Heart left ventricle (tissue), 16 donors: ENCODE measurements at places on chromosomes 11 and 22.

- no peak for DNase-seq
- H3K27me3 ChIP-seq: no peaks in the 10 kb centered on the region
Measured at GRCh38 chr11:96322775-96323641, 20.0 kb downstream of the MAML2 start.

DNA sequence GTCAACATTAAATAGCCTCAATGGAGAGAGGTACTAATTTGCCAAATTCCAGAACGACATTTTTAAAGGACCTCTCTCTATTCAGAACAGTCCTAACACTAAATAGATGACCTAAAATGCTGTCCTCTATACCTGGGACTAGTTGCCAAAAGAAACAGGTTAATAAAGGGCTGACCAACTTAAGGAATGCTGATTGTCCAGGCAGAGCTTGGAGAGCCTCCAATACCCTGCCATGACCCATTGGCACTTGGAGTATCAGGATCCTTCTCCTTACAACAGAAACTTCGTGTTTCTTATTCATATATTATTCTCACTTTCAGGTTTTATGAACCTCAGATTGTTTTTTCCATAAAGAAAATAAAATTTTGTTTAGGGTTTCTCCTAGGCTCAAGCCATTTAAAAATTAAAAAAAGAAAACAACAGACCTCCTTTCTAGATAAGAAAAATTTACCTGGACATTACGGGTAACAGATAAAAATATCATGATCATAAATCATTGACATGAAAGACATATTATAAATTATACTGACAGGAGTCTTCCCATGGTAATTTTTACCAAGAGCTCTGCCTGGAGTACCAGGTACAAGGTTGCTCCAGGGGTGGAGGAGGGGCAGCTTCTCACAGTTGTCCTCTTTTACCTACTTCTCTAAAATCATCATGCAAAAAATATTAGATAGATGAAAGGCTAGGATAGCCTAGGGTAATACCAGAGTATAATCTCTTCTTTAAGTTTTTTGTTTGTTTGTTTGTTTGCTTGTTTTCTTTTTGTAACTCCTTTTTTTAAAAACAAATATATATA, 2.0 kb downstream of the LRRC4C start:
- no peak for DNase-seq
- no peak overlapping the region for H3K4me3 ChIP-seq
- no peaks in the 10 kb centered on the region for H3K36me3 ChIP-seq

DNA sequence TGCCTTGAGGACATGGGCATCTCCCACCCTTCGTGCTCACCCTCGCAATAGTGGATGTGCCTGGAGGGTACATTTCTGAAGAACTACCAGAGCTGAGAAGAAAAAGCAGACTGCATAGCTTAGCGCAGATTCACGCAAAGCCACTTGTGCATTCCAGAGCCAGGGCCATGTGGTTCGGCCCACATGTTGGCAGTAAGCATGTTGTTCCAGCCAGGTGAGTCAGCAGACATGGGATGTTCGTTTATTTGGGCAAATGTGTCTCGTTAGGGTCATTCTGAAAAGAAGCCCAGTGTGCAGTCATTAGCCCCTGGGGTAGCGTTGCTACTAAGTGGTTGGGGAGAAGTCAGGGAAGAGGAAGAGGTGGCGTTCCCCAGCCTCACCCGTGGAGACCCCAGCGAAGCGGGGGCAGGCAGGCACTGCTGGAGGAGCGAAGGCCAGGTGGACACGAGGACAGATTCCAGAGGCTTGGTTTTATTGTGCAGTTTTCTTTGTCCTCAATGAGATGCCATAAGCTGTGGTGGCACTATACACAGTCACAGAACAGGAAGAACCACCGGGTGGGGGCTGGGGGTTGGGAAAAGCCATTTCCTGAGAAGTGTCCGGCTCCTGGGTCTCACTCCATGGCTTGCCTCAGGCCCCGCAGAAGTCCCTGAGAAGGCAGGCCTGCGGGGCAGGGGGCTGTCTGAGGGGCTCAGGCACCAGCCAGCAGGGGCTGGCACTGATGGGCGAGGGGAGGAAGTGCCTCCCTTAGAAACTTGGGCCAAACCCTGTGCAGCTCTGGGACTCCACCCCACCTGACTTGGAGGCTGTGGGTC, 5.0 kb downstream of the THY1 start:
- no peaks in the 10 kb centered on the region for H3K4me1 ChIP-seq
- no peak overlapping the region for H3K4me3 ChIP-seq
- peaks cover 8% of the 10 kb centered on the region for H3K27me3 ChIP-seq
- no peak overlapping the region for H3K27ac ChIP-seq
- H3K36me3 ChIP-seq: no peaks in the 10 kb centered on the region
- no peak for DNase-seq

- no peak overlapping the region for H3K4me3 ChIP-seq
- no peak for DNase-seq
- H3K4me1 ChIP-seq: peaks cover 49% of the 10 kb centered on the region
- no peak overlapping the region for H3K27ac ChIP-seq
Measured at GRCh38 chr11:44613153-44613552, 47.7 kb downstream of the CD82 start.

GRCh38 chr11:59192446-59193020, 20.2 kb downstream of the MPEG1 start:
- H3K4me3 ChIP-seq: no peak overlapping the region
- no peak for DNase-seq
- peaks cover 5% of the 10 kb centered on the region for H3K4me1 ChIP-seq
- H3K27ac ChIP-seq: no peak overlapping the region
- H3K36me3 ChIP-seq: peaks cover 44% of the 10 kb centered on the region

- H3K27me3 ChIP-seq: no peaks in the 10 kb centered on the region
- no peak overlapping the region for H3K4me3 ChIP-seq
- no peak for DNase-seq
Measured at GRCh38 chr11:78213526-78214330, 25.0 kb downstream of the USP35 start.

- DNase-seq: no peak
- no peak overlapping the region for H3K27ac ChIP-seq
- H3K36me3 ChIP-seq: no peaks in the 10 kb centered on the region
- peaks cover 58% of the 10 kb centered on the region for H3K27me3 ChIP-seq
- H3K4me3 ChIP-seq: no peak overlapping the region
Measured at GRCh38 chr11:117794772-117795629, 2.0 kb downstream of the DSCAML1 start.

DNA sequence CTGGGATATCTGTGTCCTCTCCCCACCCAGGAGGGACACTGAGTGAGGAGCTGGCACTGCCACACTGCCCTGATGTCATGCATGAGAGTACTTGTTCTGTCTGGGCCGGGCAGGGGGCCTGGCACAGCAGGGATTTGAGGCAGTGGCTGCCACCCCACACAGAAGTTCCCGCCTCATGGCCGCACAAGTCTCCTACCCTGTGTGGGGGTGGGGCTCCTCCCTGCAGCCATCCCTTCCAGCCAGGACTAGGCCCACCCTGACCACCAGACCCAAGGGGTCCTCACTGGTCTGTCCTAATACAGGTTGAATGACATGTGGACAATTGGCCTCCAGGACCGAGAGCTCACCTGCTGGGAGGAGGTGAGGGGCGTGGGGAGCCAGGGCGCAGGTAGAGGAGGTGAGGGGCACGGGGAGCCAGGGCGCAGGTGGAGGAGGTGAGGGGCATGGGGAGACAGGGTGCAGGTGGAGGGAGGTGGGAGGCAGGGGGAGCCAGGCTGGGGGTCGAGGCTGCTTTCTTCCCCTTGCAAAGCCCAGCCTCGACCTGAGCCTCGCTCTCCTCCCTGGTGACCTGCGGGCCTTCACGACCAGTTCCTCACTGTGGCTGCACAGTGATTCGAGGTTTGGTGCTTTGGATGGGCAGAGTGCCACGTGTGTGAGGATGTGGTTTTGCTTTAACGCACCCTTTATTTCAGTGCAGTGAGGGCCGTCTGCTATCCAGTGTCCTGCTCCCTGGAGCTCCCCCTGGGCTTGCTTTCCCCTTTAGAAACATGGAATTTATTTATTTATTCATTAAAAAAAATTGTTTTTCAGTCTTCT, 7.4 kb downstream of the LZTR1 start:
- H3K27ac ChIP-seq: no peak overlapping the region
- no peak for DNase-seq
- no peaks in the 10 kb centered on the region for H3K27me3 ChIP-seq

DNA sequence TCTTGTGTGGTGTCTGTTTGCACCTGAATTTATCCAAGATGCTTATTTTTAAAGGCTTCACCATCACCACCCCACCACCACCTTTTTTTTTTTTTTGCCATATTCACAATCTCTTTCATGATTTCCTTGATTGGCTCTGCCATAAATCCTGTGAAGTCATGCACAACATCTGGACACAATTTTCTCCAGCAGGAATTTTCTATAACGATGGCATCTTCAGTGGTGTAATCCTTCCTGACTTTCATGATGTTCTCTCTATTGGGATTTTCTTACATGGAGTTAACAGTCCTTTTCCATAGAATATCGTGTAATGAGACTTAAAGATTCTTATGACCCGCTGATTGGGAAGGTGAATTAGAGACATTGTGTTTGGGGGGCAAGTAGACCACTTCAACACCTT, 17.8 kb downstream of the ZFP91 start:
- no peak overlapping the region for H3K27ac ChIP-seq
- H3K27me3 ChIP-seq: no peaks in the 10 kb centered on the region
- H3K36me3 ChIP-seq: no peaks in the 10 kb centered on the region
- H3K4me1 ChIP-seq: peaks cover 6% of the 10 kb centered on the region

GRCh38 chr11:48107188-48107704, 109.4 kb upstream of the OR4B1 start:
- DNase-seq: no peak
- H3K4me3 ChIP-seq: no peak overlapping the region
- peaks cover 9% of the 10 kb centered on the region for H3K4me1 ChIP-seq
- no peaks in the 10 kb centered on the region for H3K36me3 ChIP-seq
- H3K27me3 ChIP-seq: no peaks in the 10 kb centered on the region

DNA sequence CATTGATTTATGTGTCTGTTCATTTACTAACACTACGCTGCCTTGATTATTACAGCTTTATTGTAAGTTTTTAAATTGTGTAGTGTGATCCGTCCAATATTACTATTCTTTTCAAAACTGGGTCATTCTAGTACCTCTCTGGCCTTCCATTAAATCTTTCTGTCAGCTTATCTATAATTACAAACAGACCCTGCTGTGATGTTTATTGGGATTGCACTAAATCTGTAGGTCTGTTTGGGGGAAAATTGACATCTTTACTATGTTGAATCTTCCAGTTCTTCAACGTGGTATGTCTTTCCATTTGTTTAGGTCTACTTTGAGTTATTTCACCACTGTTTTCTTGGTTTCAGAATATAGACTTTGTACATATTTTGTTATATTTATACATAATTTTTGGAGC, 15.6 kb downstream of the CABIN1 start:
- H3K4me3 ChIP-seq: no peak overlapping the region
- no peak overlapping the region for H3K27ac ChIP-seq
- H3K27me3 ChIP-seq: no peaks in the 10 kb centered on the region
- no peaks in the 10 kb centered on the region for H3K36me3 ChIP-seq
- no peak for DNase-seq
- H3K4me1 ChIP-seq: no peaks in the 10 kb centered on the region

DNA sequence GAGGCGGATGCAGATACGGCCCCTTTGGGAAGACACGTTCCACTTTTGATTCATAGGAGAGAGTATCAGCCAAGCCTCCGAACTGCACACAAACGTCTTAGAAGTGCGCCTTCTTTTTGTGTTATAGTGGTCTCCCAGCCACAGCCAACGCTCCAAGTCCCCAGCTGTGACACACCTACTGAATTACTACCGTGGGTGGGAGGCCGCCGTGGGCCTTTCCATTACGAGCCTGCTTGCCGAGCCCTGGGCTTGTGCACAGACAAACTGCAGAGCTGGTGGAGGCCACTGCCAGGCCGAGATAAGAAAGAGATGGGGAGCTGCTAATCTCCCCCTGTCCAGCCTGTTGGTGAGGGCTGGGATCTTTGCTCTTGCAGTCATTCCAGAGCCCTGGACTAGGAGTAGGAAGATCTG, 761 bp downstream of the HMBS start:
- no peaks in the 10 kb centered on the region for H3K27me3 ChIP-seq
- peaks cover 24% of the 10 kb centered on the region for H3K36me3 ChIP-seq
- peak overlapping the region; percentile 84 for H3K4me3 ChIP-seq
- DNase-seq: no peak
- peak overlapping the region; percentile 92 for H3K27ac ChIP-seq

DNA sequence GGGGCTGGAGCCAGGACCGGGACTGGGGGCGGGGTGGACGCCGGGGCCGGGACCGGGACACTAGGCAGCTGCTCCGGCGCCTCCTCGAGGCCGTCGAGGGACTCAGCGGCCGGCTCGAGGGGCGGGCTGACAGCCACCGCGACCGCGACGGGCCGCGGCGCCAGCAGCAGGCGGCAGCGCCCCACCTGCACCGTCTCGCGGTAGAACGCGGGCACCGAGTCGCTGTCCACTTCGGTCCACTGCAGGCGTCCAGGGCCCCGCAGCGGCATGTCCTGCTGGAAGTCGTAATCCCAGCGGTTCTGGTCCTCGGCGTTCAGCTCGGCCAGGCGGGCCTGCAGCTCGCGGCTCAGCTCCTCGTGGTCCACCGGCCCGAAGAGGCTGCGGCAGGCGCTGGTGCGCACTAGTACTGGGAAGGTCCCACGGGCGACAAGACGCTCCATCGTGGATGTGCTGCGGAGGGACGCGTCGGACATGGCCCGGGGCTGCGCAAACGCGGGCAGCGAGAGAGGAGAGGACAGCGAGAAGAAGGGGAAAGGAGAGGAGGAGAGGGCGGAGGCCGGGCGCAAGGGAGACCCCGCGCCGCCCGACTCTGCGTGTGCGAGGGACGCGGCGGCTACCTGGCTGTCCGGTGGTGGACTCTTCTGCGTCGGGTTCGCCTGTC, 428 bp downstream of the CDKN1C start:
- peaks cover 5% of the 10 kb centered on the region for H3K4me1 ChIP-seq
- H3K4me3 ChIP-seq: peak overlapping the region; percentile 74
- peak; percentile 81 for DNase-seq
- peak overlapping the region; percentile 85 for H3K27ac ChIP-seq
- peaks cover 14% of the 10 kb centered on the region for H3K27me3 ChIP-seq
